Frontal cortex (tissue), 4 donors: ENCODE measurements at places on chromosomes 6 and 20.

DNA sequence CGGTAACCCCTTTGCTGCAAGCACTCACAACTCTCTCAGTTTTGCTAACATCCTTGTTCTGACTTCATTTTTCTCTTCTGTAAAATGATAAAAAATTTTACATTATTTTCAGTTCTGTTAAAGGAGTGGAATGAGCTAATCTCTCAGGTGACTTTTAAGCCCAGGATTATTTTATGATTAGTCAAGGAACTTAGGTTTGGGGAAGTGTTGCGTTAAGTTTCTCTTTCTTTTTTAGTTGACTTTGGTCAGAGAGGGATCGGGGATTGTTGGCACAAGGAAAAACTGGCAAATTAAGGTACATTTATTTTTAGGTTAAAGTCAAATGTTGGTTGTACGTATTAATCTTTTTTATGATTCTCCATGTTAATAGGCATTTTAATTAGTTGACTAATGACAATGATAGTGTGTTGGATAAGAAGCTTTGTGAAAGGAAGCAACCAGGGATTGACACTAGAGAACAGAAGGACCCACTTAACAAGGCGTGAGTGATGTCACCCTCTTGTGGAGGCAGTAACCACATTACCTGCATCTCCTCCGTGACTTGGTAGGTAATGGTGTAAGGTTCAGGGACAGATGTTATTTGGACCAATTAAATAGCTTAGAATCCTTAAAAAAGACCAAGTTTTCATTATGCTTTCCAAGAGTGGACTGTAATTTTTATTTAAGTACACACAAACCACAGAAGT is 31.6 kb downstream of the CD83 start:
- DNase-seq: no peak

DNA sequence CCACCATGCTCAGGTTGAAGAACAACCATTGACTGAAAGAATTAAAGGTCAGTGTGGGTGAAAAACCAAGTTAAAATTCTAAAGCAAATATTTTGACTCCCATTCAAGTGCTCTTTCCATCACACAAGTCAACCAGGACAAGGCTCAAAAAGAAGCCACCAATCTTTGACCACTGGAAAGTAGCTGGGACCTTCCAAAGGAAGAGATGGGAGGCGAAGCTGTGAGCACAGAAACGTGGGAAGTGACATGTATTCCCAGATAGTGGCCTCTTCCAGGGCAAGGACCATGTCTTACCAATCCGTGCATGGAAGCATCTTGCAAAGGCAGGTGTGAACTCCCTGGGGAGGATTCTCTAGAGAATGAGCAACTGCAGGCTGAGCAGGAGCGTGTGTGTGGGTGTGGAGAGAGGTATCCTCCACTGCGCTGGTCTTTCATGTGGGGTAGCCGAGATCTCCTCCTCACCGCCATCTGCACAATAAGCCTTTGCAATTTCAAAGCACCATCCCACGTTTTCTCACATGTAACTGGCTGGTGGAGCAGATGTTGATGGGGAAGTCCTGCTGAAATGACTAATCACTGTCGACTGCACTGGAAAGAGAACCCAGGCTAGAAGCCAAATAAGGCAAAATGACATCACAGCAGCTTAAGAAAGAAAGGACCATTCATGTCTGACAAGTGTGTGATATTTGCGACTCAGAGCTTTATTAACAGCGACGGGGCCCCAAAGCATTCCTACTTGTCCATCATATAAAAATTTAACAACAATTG is 189.4 kb upstream of the RREB1 start:
- DNase-seq: peak; percentile 27

DNA sequence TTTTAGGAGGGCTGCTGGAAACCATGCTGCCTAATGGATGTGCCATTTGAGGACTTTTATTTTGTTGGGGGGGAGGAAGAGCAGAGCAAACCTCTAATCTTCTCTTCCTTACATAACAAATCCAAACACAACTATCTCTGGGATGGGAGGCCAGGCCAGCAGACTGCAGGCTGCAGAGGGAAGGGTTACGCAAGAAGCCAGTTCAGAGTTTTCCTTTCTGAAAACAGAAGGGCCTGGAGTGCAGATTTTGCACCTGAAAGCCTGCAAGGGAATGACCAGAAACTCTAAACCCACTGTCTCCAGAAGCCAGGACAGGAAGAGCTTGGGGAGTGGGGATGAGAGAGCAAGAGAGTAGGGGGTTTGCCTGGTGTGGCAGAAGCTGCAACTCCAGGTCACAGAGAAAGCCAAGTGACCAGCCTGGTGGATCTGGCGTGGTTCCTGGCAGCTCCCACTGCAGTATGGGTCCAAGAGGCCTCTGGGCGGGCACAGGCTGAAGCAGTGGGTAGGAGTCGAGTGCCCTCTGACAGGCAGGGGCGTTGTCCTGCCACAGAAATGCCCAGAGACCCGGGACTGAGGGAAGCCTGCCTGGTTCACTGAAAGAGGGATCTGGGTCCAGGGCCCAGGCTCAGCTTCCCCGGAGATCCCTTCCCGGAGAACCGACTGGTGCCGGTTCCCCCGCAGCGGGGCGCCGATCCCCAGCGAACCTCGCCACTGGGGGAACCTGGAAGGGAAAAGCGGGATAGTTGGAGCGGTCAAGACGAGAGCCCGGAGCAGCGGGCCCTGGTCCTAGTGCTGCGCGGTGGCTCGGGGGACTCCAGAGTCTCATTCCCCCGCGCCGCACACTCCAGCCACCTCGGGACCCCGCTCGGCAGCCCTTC is 6.7 kb downstream of the MAFB start:
- no peak for DNase-seq

GRCh38 chr20:53779822-53780221 is 186.2 kb upstream of the ZNF217 start:
- no peak for DNase-seq

GRCh38 chr20:35697696-35698297 is 1.4 kb downstream of the NFS1 start:
- no peak for DNase-seq

GRCh38 chr20:14113416-14113815 is 118.1 kb downstream of the MACROD2 start:
- no peak for DNase-seq

DNA sequence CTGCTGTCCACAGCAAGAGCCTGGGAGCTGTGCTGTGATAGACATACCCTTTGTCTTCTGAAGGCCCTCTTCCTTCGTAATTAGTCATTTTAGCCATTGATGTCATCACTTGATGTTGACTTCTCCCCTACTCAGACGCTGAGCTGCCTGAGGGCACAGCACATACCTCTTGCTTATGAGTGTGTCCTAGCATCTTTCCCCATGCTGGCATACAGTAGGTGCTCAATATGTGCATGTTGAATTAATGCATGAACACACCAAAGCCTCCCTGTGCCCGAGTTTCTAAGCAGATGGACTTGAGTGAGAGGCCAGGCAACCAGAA is 35.8 kb upstream of the FAM83D start:
- no peak for DNase-seq

DNA sequence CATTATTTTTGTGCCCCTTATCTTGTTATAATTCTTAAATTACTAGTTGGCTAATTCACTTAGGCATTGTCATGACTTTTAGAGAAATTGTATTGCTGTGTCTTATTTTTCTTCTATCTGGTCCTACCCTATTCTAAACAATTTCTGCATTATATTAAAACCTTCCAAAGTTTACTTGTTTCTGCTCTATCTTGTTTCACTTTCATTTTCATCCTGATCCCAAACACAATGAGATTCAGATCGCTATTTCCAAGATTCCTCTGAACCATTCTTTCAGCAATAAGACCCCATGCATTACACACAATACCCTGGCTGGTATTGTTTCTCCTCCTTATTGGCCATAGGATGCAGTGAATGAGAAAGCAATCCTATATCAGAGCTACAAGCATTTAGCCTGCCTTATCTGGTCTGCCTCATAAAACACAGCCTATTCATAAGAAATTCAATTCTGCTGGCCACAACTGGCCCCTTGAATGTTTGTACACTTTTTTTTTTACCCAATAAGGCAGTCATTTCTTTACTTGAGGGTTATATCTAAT is 69.9 kb upstream of the POU3F2 start:
- no peak for DNase-seq

DNA sequence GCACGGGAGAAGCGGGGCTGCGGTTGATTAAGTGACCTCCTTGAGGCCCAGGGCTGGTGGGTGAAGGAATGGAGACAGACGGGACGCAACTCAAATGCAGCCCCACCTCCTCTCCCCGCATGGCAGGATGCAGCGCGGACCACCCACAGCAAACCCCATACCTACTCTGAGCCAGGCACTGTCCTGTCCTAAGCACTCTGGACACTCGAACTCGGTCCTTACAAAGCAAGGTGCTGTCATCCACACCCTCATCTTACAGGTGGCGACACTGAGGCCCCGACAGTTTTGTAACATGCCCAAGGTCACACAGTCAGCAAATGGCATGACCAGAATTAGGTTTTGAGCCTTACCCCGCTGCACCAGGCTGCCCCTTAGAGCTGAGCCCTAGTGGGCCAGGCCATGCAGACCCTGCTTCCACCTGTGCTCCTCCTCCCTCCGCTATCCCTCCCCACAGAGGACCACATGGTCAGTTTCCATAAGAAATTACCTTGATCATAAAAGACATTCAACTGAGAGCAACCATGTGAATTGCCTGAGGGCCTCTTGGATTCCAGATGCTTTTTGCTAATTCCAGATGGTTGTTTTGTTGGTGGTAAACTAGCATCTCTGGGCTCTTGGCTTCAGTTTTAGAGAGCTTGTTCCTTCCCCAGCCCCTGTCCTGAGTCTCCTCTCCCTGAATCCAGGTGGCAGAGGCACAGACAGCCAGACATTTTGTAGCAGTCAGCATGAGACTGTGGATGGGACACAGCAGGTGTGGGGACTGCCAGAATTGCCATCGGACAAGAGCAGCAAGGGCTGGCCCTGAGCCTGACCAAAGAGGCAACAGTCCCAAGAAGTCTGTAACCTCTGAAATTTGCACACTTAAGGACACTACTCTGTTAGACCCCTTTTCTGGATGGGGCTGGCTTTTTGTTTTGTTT is 171.9 kb upstream of the PMEPA1 start:
- DNase-seq: no peak
